ENCODE measurements at places on chromosomes 7 and 10. TPM values are rescaled to one million over a fixed set of nuclear protein-coding genes. Genes with fewer than 3 reads are reported as not detected.

DNA sequence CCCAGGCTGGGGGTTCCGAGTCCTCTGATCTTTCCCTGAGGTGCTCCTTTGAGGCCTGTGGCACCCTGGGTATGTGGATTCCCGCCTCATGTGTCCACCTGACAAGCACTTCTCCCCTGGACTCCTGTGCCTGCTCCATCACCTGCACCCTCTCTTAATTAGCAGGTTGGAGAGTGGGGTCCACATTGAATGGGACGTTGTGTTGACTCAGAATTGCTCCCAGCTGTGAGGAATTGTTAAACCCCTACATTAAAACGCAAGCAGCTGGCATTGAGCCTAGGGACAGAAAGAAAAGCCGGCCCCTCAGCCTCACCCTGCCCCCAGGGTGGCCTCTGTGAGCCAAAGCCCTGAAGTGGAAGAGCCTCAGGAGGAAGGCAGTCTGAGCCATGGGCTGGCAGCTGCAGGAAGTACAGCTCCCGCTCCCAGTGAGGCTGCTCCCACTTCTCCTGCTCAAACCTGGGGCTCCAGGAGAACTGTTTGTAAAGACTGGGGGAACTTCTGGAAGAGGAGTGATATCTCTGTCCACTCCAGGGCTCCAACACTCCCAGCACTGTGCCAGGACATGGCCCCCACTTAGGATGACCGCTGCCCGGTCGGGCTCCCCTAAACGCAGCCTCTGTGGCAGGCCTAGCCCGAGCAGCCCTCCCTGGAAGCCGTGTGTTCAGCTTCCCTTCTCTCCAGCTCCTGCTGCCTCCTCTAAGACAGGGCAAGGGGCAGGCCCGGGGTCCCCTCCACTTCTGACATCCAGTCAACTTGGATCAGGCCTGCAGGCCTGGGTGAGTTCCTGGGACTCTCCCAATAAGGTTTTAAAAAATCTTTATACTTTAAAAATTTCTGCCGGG lies 1.8 kb upstream of the OPN4 start:
- no peak overlapping the region for H3K27ac ChIP-seq
- H3K4me3 ChIP-seq: no peak overlapping the region
- no peak for DNase-seq
- H3K36me3 ChIP-seq: no peaks in the 10 kb centered on the region
- H3K4me1 ChIP-seq: no peaks in the 10 kb centered on the region

GRCh38 chr7:99008181-99008631 lies 129.9 kb downstream of the TRRAP start:
- no peaks in the 10 kb centered on the region for H3K4me1 ChIP-seq
- no peak overlapping the region for H3K27ac ChIP-seq
- no peak overlapping the region for H3K4me3 ChIP-seq
- no peak for DNase-seq
- H3K27me3 ChIP-seq: no peaks in the 10 kb centered on the region

Gene TFEC
- 0.97 TPM for total RNA-seq

- H3K36me3 ChIP-seq: no peaks in the 10 kb centered on the region
- H3K27ac ChIP-seq: no peak overlapping the region
- no peak for DNase-seq
- H3K27me3 ChIP-seq: no peaks in the 10 kb centered on the region
- H3K4me1 ChIP-seq: no peaks in the 10 kb centered on the region
- no peak overlapping the region for H3K4me3 ChIP-seq
These were observed 34.4 kb downstream of the UNC5B start for GRCh38 chr10:71246591-71247413.

Gene NMT2
- total RNA-seq: 81.4 TPM

Gene KCNH2
- 4.9 TPM for total RNA-seq

GRCh38 chr10:109215291-109216075 lies 707.8 kb downstream of the XPNPEP1 start:
- no peaks in the 10 kb centered on the region for H3K27me3 ChIP-seq
- H3K36me3 ChIP-seq: no peaks in the 10 kb centered on the region
- no peak overlapping the region for H3K27ac ChIP-seq
- no peak overlapping the region for H3K4me3 ChIP-seq
- DNase-seq: no peak

- H3K4me1 ChIP-seq: no peaks in the 10 kb centered on the region
- no peaks in the 10 kb centered on the region for H3K27me3 ChIP-seq
- H3K27ac ChIP-seq: no peak overlapping the region
- no peak overlapping the region for H3K4me3 ChIP-seq
- no peak for DNase-seq
These were observed 77.0 kb upstream of the TRIM24 start for GRCh38 chr7:138382862-138383565.

Gene PLXNA4
- total RNA-seq: 3.3 TPM

Gene PPP1R17
- not detected for total RNA-seq

Gene OIT3
- total RNA-seq: not detected

GRCh38 chr10:51879238-51879637 lies 179.8 kb upstream of the CSTF2T start:
- H3K27me3 ChIP-seq: no peaks in the 10 kb centered on the region
- H3K4me3 ChIP-seq: no peak overlapping the region
- peaks cover 4% of the 10 kb centered on the region for H3K4me1 ChIP-seq
- DNase-seq: no peak
- no peaks in the 10 kb centered on the region for H3K36me3 ChIP-seq
- H3K27ac ChIP-seq: no peak overlapping the region

DNA sequence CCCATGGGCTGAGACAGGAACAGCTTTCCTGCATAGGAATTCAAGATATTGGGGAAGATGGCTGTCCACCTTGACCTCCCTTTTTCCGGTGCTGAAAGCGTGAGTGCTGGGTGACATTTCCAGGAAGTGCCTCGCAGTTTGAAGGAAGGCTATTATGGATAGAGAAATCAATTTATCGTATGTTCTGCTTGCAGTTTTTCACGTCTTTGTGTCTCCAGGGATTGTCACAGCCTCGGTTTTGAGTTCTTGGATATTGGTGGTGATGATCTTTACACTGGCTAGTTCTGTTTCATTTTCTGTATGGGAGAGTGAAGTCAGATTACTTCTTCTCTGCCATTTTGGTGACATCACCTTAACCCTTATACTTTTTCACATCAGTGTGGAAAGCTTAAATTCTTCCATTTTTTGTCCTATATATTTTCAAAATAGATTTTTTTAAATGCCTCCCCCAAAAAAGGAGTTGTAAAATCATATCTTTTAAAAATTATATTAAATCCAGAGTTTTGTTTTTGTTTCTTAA lies 102.5 kb upstream of the APBB1IP start:
- no peak overlapping the region for H3K27ac ChIP-seq
- no peaks in the 10 kb centered on the region for H3K4me1 ChIP-seq
- H3K4me3 ChIP-seq: peak overlapping the region; percentile 43
- H3K36me3 ChIP-seq: no peaks in the 10 kb centered on the region

Gene ABCB4
- total RNA-seq: 0.84 TPM

GRCh38 chr7:132218876-132219275 lies 357.4 kb downstream of the PLXNA4 start:
- H3K27ac ChIP-seq: no peak overlapping the region
- H3K36me3 ChIP-seq: no peaks in the 10 kb centered on the region
- DNase-seq: no peak

Gene NEUROG3
- not detected for total RNA-seq

Gene LIPF
- total RNA-seq: not detected

Gene PRRT4
- total RNA-seq: 0.49 TPM

GRCh38 chr10:5064656-5065055 lies 29.6 kb upstream of the AKR1C3 start:
- no peaks in the 10 kb centered on the region for H3K4me1 ChIP-seq
- H3K4me3 ChIP-seq: no peak overlapping the region
- no peaks in the 10 kb centered on the region for H3K36me3 ChIP-seq
- H3K27ac ChIP-seq: no peak overlapping the region
- DNase-seq: no peak

DNA sequence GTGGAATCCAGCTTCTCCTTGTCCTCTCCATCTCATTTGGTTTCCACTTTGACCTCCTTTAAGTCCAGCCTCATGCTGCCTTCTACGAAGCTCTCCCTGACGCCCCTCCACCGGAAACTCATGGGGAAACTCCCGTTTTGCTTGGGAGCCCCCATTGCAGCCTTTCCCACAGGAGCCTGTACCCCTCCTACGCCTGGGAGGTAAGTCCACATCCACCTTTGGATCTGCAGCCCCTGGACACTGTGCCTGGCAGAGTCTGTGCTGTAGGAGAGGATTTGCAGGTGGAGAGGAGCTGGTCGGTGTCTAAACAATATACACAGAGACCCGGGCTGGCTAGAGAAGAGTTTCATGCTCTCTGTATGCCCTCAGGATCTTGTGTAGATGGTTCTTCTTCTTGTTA lies 296.1 kb downstream of the GLRX3 start:
- no peak overlapping the region for H3K27ac ChIP-seq
- H3K4me1 ChIP-seq: no peaks in the 10 kb centered on the region
- no peaks in the 10 kb centered on the region for H3K36me3 ChIP-seq
- no peak for DNase-seq

DNA sequence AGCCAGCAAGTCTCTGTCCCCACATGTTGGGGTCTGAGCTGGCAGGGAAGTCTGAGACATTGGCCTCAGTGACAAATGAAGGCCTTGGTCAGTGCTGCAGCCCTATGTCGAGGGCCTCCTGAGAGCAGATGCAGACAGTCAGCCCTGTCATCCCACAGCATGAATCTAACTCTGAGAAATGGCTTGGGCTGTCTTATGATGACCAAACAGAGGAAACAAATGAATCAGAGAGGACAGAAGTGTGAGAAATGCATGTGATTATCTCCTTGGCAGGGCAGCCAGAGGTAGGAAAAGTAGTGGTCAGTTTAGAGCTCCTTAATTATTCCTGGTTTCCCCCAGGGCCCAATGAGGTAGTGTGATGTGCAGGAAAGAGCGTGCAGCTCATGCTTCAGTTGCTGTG lies 287.6 kb downstream of the SORCS3 start:
- no peak overlapping the region for H3K27ac ChIP-seq
- no peak for DNase-seq
- H3K27me3 ChIP-seq: no peaks in the 10 kb centered on the region
- H3K4me3 ChIP-seq: no peak overlapping the region
- no peaks in the 10 kb centered on the region for H3K4me1 ChIP-seq

Gene FAM221A
- total RNA-seq: 4.9 TPM

- no peaks in the 10 kb centered on the region for H3K4me1 ChIP-seq
- DNase-seq: no peak
- no peak overlapping the region for H3K27ac ChIP-seq
These were observed 5.1 kb upstream of the ITGB1 start for GRCh38 chr10:32963096-32963495.

GRCh38 chr7:157870644-157871290 lies 534.0 kb downstream of the DNAJB6 start:
- no peak overlapping the region for H3K4me3 ChIP-seq
- no peaks in the 10 kb centered on the region for H3K27me3 ChIP-seq
- no peak overlapping the region for H3K27ac ChIP-seq
- DNase-seq: no peak

DNA sequence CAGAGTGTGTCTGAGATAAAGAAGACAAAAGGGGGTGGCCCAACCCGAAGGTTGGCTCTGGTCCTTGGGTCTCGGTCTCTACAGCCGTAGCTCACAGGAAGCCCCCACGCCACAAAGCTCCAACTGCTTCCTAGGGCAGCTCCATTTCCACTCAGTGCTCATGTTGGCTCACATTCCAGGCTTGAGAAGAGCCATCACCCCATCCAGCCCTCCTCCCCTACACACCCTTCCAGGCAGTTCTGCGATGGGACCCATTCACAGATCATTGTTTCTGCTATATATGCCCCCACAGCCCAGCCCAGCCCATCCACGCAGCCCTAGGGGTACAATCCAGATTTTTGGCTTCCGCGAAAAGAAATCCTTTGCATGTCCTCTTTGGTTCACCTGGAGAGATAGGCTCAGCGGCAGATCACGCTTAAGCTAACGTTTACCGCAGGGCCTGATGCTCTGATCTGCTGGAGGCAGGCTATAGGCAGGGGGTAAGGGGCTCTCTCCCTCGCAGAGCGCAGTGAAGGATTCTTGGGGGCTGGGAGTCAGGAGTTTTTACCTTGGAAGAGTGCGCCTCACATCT lies 6.2 kb upstream of the HOXA11 start:
- H3K27me3 ChIP-seq: peaks cover 41% of the 10 kb centered on the region
- no peak for DNase-seq
- no peak overlapping the region for H3K27ac ChIP-seq
- no peak overlapping the region for H3K4me3 ChIP-seq

Gene ITGB8
- 2.9 TPM for total RNA-seq

Gene GLCCI1
- 26.5 TPM for total RNA-seq

- DNase-seq: no peak
- H3K27me3 ChIP-seq: no peaks in the 10 kb centered on the region
- no peak overlapping the region for H3K27ac ChIP-seq
- H3K4me1 ChIP-seq: no peaks in the 10 kb centered on the region
- H3K4me3 ChIP-seq: no peak overlapping the region
These were observed 9.6 kb downstream of the DNMBP start for GRCh38 chr10:100000109-100000644.

DNA sequence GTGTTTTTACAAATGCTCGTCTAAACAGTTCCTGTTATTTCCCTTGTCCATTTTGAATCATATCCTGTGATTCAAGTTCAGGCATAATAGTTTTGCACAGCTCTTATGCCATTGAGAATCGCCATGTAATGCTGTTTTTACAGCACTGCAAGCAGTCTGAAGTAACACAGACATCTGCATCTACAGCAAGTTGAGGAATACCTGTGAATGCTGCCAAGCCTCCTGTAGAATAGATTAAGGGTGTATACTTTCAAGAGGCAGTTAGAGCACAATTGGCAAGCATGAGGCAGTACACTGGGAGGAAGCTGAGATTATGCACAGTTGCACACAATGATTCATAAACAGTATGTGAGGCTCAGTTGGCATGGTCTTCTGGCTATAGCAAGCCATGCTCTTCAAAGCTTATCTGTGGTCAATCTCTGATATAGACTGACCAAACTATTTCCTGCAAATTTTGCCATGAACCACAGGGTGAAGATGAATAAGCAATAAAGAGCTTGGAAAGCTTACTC lies 121.9 kb upstream of the AKR1E2 start:
- no peak overlapping the region for H3K27ac ChIP-seq
- no peaks in the 10 kb centered on the region for H3K36me3 ChIP-seq
- no peaks in the 10 kb centered on the region for H3K27me3 ChIP-seq
- no peaks in the 10 kb centered on the region for H3K4me1 ChIP-seq
- DNase-seq: no peak

GRCh38 chr10:13120786-13121499 lies 21.0 kb downstream of the OPTN start:
- H3K4me3 ChIP-seq: no peak overlapping the region
- no peaks in the 10 kb centered on the region for H3K4me1 ChIP-seq
- H3K36me3 ChIP-seq: peaks cover 46% of the 10 kb centered on the region
- H3K27ac ChIP-seq: no peak overlapping the region

DNA sequence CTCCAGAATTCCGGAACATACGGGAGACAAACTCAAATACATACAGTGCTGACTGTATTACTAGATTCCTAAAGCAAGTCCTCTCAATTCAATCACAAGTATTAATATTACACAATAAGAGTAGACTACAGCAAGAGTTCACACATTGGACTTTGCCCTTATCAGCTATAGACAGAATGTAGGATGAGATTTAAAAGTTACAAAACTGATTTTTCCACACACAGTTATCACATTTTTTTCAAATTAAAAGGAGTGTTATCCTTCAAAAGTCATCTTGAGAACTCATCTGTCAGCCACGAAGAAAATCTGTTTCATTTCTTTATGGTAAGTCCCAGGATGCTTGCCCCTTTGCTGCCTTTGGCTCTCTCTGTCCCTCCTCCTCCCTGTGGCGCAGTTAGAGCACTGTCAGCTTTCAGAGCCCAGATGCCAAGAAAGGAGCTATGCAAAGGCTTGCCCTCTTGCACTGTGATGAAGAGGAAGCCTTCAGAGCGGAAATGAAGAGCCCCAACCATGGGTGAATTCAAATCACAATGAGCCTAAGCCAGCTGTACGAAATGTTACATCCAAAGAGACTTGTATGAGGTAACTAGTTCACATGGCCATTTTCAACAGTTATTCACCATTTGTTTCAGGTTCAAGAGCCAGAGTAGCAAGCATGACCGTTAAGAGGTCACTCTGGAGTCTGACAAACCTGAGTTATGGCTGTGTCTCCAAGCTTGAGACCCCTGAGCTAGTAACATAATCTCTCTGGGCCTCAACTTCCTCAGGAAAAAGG lies 10.7 kb downstream of the NCOA4 start:
- peaks cover 3% of the 10 kb centered on the region for H3K36me3 ChIP-seq
- H3K27ac ChIP-seq: peak overlapping the region; percentile 29
- peak; percentile 13 for DNase-seq

Gene CYP3A4
- total RNA-seq: not detected
